ENCODE measurements at places on chromosomes 2 and 18. TPM values are rescaled to one million over a fixed set of nuclear protein-coding genes. Genes with fewer than 3 reads are reported as not detected.

The TNFRSF11A gene
- total RNA-seq = 0.66 TPM

The SERPINB13 gene
- not detected for total RNA-seq

- no peaks in the 10 kb centered on the region for H3K36me3 ChIP-seq
- no peak overlapping the region for H3K27ac ChIP-seq
- H3K4me1 ChIP-seq = no peaks in the 10 kb centered on the region
- no peaks in the 10 kb centered on the region for H3K27me3 ChIP-seq
- no peak for DNase-seq
These were observed 951.3 kb downstream of the TSN start for GRCh38 chr2:122706757-122707223.

The ASB18 gene
- total RNA-seq = not detected

DNA sequence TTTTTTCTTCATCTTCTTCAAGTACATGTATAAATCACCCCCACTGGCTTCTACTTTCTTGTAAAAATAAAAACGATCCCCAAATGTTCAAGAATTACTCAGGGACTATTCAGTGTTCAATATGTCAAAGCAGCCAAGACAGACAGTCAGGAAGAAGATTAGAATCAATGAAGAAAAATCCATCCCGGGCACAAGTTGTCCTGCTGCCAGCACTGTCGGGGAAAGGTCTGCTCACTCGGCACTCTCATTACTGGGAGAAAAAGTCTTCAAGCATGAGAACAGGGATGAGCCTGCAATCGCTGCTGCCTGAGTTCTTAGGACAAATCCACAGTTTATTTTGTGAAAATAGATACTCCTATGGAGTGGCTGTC lies 482.8 kb upstream of the KLHL29 start:
- H3K4me1 ChIP-seq = no peaks in the 10 kb centered on the region
- DNase-seq = no peak
- no peaks in the 10 kb centered on the region for H3K36me3 ChIP-seq
- H3K4me3 ChIP-seq = no peak overlapping the region

DNA sequence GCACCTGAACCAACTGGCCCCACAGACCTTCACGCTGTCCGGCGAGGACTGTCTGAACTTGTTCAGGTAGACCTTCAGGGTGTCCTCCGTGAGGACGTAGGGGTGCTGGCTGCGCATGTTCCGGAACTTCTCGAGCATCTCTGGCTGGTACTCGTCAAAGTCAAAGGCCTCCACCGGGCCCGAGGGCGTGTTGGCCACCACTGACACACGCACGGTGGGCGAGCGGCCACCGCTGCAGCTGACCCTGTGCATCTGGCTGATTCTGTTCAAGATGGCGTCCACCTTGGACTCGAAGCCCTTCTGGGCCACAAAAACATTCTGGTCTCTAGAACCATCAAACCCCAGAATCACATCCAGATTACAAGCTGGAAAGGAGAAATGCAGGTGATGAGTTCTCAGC lies 48.3 kb downstream of the COL6A3 start:
- H3K27me3 ChIP-seq = no peaks in the 10 kb centered on the region
- H3K27ac ChIP-seq = no peak overlapping the region
- peaks cover 62% of the 10 kb centered on the region for H3K36me3 ChIP-seq
- H3K4me3 ChIP-seq = no peak overlapping the region
- peaks cover 5% of the 10 kb centered on the region for H3K4me1 ChIP-seq

All from fibroblast of lung (primary cell).